GM06990 (cell line): ENCODE measurements at places on chromosomes 6 and 20.

DNA sequence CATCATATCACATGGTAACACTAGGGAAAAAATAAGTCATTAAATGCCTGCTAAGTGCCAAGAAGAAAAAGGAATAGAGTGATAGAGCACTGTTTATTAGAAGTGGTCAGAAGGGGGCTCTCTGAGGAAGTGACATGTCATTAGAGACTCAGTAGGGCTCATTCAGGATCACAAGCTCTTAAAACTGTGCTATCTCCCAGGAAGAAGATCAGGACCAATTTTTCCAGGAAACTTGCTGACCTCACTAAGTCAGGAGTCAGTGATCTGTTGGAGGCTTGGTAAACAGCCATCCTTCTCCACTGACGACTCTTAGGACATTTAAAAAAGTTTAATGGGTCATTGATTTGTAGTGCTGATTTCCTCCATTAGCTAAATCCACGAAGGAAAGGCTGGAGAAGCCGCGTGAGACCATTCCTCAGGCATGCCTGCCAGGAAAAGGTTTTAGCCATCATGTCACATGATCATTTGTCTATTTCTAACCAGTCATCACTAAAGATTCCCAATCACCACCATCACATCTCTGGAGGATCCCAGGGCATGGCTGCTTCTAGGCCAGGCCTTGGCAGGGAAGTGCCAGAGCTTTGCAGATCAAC is 5.9 kb upstream of the PTPN1 start:
- no peak for DNase-seq

- no peak for DNase-seq
These were observed 110.2 kb downstream of the NKAIN2 start for GRCh38 chr6:123913863-123914262.

DNA sequence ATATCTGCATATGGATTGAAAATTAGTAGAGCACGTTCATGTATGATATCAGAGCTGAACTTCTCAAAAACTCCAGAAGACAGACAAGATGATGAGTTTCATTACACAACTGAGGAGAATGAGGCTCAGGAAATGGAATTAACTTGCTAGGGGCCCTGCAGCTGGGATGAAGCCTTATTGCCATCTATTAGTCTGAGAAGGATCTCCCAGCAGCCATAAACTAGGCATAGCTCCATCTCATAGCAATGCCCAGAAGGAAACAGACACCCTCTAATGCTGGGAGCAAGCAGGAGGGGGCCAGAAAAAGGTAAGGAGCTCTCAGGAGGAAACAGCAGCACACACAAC is 18.0 kb downstream of the TFEB start:
- DNase-seq: no peak

DNA sequence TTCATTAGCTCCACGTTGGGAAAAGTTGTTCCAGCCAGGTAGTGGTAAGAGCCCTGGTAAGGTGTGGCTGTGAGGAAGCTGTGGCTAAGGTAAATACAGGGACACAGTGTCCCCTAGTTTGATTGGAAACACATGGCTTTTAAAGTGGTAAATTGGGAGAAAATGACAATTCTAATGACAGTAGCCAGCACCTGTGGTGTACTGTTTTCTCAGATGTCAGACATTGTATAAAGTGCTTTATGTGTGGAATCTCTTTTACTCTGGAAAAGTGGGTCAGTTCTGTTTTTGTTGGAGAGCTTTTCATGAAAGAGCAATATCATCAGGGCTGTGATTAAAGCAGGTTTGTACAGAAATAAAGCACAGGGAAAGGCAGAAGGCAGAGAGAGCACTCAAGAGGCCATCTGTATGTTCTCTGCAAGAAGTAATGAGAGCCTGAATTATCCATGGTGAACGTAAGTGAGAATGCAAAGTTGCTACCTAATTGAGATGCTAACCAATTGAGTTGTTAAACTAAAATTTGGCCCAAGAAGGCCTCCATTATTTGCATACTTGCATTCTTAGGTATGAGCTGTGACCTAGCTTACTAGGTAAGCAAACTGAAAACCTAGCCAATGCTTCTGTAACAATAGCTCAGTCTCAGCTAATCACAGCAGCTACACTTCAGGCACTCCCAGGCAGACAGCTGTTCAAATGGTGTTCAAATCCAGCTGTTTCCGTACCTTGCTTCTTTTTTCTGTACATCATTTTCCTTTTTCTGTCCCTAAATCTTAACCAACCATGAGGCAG is 28.2 kb downstream of the MRAP2 start:
- no peak for DNase-seq

DNA sequence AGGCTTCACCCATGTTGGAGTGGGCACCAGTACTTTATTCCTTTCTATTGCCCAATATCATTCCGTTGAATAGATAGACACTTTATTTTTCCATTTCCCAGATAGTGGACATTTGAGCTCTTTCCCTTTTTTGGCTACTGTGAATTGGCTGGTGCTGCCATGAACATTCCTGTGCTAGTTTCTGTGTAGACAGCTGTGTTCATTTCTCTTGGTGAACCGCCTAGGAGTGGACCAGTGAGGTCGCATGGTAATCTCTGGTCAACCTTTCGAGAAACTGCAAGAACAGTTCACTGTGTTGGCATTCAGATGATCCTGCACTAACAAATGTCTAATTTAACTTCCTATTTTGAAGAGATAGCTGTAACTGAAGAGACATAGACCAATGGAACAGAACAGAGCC is 58.6 kb downstream of the RAMACL start:
- no peak for DNase-seq

DNA sequence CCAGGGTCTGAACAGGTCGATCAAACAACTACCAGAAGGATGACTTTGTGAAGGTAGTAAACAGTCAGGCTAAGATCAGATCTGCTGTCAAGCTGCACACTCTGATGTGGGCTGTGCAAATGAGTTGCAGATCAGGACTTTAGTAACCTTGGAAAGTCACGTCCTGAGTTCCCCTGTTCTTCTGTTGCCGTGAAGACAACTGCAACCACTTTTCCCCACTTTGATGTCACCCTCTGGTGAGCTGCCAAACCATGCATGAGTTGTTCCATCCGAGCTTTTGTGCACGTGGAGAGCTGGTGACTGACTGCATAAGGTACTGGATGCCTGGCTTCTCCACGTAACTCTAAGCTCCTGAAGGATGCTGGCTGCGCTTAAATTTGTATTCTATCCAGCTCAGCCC is 111.0 kb downstream of the CD83 start:
- DNase-seq: no peak

DNA sequence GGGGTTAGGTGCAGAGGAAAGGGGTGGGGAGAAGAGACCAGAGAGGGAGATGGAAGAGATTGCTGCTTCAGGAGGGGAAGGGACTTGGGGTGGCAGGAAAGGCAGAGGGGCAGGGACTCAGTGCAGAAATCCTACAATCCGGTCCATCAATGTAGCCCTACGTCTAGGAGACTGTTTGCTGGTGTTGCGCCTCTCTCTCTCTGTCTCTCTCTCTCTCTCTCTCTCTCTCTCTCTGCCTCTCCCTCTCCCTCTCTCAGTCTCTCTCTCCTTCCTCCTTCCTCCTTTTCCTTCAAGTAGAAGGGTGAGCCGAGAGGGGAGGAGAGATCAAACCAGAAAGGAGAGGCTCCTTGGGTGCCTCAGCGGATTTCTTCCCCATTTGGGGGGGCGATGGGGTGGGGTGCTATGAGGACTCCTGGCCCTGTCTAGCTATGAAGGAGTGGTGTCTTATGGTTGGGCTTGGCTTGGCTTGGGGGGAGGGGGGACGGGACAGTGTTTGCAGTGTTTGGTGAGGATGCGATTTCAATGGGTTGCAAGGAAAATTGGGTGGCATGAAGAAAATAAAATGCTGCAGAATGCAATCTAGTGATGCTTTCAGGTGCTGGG is 181.2 kb downstream of the TBXT start:
- no peak for DNase-seq

DNA sequence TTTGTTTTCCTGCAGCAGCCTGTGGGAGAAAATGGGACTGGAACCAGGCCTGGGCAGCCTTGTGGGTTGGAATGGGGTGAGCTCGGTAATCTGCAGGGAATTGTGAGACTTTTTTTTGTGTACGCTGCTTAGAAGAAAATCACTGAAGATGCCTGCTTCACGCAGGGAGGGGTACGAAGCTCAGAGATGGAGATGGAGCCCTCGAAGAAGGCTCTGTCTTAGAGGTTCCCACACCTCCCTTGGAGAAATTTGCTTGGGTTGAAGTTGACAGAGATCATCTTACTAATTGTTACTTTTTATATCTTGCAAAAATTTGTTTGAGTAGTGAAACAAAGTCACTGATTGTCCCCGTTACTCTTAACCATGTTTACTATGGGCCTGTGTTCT is 894 bp downstream of the PYGB start:
- DNase-seq: no peak

DNA sequence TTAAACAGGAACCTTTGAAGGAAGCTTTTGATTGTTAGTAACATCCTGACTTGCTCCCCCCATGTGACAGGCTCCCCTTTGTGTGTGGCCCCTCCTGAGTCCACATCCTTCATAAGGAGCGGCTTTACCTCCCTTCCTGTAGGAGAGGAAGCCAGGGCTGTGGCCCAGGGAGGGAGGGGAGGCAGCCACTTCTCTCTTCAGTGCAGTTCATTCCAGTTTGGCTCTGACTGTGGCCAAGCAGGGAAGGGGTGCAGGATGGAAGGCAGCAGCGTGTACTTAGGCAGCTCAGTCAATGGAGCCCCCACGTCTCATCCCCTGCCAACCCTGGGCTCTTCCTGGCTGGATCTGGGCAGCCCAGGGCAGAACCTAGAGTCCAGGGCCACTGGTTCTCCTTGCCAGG is 295.2 kb downstream of the QKI start:
- DNase-seq: no peak

DNA sequence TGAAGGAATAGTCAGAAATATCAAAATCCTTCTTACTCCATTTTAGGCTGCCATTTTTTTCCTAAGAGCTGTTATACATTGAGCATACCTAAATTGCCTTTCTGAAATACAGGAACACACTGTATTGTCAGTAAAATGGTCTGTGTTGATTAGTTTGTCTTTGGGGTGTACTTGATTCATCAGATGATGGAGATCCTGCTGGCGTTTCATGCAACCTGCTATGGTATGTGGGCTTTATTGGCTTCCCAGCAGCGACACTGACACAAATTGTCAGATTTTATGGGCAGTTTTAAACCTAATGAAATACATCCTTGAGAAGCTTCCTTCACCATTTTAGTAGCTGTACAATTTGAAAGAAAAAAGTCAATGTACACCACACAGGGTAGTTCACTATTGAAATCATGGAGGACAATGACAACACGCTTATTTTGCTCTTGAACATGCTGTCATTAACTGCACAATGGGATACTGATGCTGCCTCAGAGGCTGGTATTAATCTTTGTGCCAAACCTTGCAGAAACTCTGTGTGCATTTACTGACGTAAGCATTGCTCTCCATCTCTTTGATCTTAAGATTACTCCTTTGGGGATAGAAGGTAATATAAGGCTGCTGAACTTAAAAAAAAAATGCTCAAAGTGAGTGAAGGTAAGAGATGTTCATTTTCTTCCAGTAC is 124.9 kb downstream of the LAMA2 start:
- no peak for DNase-seq

GRCh38 chr6:46419576-46420002 is 71.7 kb downstream of the RCAN2 start:
- no peak for DNase-seq

GRCh38 chr6:6218759-6219085 is 101.7 kb downstream of the F13A1 start:
- DNase-seq: no peak

DNA sequence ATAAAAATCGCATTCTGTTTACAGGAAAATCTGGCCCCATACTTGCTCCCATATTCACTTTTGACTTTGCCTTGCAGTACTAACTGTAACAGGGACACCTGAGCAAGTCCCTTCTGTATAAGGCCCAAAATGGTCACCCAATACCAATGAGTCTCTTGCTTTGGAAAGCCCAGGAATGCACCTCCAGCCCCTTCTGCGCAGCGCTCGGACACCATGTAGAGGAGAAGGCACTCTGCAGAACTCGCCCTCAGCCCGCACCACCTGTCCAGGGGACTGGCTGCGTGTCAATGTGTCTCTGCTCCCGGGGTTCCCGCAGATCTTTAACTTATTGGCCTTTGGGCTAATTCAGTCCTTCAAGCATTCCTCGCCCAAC is 746 bp upstream of the PRND start:
- no peak for DNase-seq

GRCh38 chr6:73451223-73452106 is 632 bp downstream of the CGAS start:
- DNase-seq: peak; percentile 82

DNA sequence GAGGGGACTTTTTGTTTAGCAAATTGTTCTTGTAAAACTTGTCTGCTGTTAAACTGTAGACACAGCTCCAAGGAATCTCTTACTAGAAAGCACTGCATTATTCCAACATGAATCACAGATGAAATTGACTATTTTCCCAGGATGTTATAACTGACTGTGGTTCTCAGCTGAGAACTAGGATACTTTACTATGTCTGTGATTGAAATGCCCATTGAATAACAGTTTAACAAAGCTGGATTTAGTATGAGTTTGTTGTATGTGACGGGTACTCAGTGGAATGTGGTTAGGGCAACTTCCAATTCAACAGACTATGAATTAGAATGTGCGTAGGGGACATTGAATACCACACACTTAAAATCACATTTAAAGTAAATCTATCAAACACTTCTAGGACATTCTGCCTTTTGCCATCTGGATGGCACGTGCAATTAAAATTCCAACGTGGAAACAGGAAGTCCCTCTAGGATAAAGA is 193.4 kb upstream of the PREP start:
- no peak for DNase-seq

- no peak for DNase-seq
These were observed 35.7 kb upstream of the CTNNBL1 start for GRCh38 chr20:37657924-37658804.

GRCh38 chr6:4336778-4337442 is 201.5 kb upstream of the ECI2 start:
- DNase-seq: no peak

GRCh38 chr6:46538800-46539480 is 47.7 kb upstream of the RCAN2 start:
- DNase-seq: no peak

DNA sequence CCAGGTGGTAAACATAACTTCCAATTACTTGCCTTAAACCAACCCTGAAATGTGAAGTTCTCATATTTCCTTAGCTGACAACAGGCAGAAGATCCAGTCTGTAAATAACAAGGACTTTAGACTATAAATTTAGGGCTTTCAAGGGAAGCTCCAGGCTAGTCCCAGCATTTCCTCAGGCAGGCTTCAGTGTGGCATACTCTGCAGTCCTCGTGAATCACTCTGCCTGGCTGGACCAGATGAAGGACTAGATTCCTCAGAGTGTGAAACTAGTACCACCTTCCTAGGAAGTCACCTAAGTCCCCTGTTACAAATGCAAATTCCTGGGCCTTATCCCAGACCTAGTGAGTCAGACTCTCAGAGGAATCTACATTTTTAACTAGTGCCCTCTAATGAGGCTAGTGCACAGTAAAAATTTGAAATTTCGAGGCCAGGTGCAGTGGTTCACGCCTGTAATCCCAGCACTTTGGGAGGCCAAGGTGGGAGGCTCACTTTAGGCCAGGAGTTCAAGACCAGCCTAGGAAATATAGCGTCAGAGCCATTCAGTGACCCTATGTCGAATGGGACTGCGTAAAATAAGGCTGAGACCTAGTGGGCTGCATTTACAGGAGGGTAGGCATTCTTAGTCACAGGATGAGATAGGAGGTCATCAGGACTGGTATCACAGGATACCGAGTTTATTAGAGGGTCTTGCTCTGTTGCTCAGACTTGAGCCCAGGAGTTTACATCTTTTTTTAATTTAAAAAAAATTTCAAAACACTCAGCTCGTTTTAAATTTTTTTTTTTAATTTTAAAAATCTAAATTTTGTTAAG is 279.6 kb upstream of the JARID2 start:
- DNase-seq: no peak

- DNase-seq: peak; percentile 29
These were observed 34.9 kb upstream of the AKIRIN2 start for GRCh38 chr6:87736809-87737540.
